ENCODE measurements at places on chromosomes 5 and 9.

DNA sequence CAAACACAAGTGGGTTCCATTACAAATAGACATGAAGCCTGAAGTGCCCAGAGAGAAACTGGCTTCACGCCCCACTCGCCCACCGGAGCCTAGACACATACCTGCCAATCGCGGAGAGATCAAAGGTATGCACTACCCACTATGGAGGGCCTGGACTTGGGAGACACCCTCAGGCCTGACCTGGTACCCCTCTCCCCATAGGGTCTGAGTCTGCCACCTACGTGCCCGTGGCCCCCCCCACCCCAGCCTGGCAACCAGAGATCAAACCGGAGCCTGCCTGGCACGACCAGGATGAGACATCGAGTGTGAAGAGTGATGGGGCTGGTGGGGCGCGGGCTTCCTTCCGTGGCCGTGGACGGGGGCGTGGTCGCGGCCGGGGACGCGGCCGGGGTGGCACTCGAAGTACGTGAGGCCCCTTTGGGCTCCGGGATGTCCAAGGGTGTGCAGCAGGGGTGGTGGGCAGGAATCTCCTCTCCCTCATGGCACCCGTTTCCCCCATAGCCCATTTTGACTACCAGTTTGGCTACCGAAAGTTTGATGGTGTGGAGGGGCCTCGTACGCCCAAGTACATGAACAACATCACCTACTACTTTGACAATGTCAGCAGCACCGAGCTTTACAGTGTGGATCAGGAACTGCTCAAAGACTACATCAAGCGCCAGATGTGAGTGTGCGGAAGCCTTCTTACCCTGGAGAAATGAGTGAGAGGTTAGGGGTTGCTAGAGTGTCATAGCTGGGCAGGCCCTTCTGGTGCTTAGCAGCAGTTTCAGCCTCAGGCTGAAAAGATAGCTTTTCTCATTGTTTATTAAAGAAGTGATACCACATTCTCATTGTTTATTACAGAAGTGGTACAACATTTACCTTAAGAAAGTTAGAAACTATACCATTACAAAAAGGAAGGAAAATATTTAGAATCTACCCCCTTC lies 38.7 kb downstream of the LARP1 start:
- DNase-seq = no peak

DNA sequence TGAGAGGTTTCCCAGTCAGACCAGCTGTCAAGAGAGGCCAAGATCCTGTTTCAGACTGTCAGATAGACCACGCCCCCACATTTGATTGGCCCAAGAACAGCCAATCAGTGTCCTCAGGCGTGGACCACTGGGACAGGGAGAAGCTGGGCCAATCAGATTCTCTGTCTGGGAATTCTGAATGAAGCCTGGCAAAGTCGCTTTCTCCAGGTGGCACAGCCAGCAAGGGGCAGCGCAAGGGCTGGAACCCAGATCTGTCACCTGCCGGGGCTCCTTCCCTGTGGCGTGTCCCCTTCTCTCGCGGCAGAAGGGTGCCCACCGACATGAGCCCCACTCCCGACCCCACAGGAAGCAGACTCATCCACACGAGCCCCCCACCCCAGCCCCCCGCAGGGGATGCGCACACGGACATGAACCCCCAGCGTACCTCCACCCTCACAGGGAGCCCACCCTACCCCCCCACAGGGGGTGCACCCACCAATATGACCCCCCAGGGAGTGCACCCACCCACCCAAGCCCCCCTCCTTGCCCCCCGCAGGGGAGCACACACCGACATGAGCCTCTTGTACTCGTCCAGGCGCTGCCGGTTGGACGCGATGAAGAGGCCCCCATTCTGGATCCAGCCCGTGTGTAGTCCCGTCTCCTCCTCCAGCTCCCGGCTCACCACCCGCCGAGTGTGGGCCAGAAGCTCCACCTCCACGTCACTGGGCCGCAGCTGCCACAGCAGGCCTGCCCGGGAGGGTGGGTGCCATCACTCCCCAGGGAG lies 6.1 kb downstream of the SARDH start:
- DNase-seq = no peak

- no peak for DNase-seq
These were observed 605.9 kb upstream of the FAM174A start for GRCh38 chr5:99929067-99929805.

GRCh38 chr5:123186771-123187170 lies 97.7 kb downstream of the PRDM6 start:
- DNase-seq = no peak

- DNase-seq = no peak
These were observed 21.0 kb upstream of the SUSD3 start for GRCh38 chr9:93037476-93037971.

- DNase-seq = no peak
These were observed 19.5 kb downstream of the MAP1B start for GRCh38 chr5:72126796-72127195.

- no peak for DNase-seq
These were observed 7.8 kb downstream of the JADE2 start for GRCh38 chr5:134533115-134533815.

GRCh38 chr9:129873563-129874190 lies 38.4 kb downstream of the USP20 start:
- DNase-seq = no peak

- no peak for DNase-seq
These were observed 24.8 kb upstream of the ALDH1A1 start for GRCh38 chr9:72977670-72978069.
